Pancreas (tissue), 10 donors: ENCODE measurements at places on chromosomes 12 and 14. TPM values are rescaled to one million over a fixed set of nuclear protein-coding genes. Genes with fewer than 3 reads are reported as not detected.

DNA sequence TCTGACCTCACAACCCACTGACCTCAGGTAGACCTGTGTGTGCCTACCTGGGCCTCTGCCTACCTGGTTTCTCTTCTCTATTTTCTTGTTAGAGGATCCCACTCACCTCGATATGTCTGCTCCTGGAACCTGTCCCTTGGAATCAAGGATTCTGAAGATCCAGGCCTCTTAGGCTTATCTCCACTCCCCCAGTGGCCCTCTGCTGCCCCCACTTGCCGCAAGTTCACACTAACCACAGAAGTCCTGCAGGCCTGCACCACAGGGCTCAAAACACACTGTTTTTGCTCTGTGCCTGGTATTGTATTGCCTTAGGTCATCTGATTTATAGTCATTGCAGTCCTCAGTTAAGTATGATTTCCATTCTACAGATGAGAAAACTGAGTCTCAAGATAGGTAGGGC is 15.3 kb upstream of the NRXN3 start:
- H3K27me3 ChIP-seq = no peaks in the 10 kb centered on the region
- H3K27ac ChIP-seq = no peak overlapping the region
- no peak overlapping the region for H3K4me3 ChIP-seq

DNA sequence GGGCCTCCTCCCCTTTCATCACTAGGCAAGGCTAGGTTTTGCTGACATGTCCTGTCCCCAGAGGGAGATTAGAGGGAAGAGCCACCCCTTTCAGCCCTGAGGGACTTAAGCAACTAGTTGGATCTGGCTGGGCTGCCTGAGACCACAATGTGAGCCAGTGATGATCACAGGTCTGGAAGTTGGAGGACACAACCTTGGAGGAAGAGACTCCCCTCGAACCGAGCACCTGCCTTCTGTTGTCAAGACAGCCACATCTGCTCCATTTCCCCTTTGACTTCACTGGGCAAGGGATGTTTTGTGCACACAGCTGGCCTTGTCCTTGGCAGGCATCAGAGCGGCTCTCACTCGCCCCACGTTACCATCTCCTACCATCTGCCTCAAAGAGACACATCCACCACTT is 31.4 kb downstream of the MVK start:
- no peak overlapping the region for H3K27ac ChIP-seq
- no peak overlapping the region for H3K4me3 ChIP-seq
- no peak for DNase-seq
- H3K4me1 ChIP-seq = peaks cover 4% of the 10 kb centered on the region
- H3K36me3 ChIP-seq = no peaks in the 10 kb centered on the region

GRCh38 chr14:51776102-51776894 is 84.1 kb upstream of the GNG2 start:
- no peak overlapping the region for H3K4me3 ChIP-seq
- H3K4me1 ChIP-seq = no peaks in the 10 kb centered on the region
- no peaks in the 10 kb centered on the region for H3K27me3 ChIP-seq
- no peak for DNase-seq

DNA sequence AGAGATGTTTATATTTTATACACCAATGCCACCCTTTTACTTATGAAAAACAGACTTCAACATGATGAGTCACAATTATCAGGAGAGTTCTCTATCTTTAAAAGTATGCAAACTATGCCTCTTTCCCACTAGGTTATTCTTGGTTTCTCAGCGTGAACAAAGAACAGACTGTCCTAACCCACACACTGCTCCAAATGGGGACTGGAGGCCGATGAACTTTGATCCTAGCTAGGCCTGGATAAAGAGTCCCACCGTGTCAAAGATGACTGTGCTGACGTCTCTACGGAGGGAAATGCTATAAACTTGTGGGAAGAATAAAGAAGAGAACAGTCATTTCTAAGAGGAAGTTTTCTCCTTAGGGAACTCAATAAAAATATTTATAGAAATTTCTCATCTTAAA is 160.1 kb downstream of the EPS8 start:
- H3K36me3 ChIP-seq = no peaks in the 10 kb centered on the region
- DNase-seq = peak; percentile 14
- H3K27me3 ChIP-seq = no peaks in the 10 kb centered on the region
- peak overlapping the region; percentile 6 for H3K27ac ChIP-seq

GRCh38 chr14:30193845-30194501 is 266.3 kb upstream of the PRKD1 start:
- H3K4me3 ChIP-seq = no peak overlapping the region
- no peaks in the 10 kb centered on the region for H3K4me1 ChIP-seq
- no peaks in the 10 kb centered on the region for H3K27me3 ChIP-seq
- no peak for DNase-seq
- no peak overlapping the region for H3K27ac ChIP-seq

DNA sequence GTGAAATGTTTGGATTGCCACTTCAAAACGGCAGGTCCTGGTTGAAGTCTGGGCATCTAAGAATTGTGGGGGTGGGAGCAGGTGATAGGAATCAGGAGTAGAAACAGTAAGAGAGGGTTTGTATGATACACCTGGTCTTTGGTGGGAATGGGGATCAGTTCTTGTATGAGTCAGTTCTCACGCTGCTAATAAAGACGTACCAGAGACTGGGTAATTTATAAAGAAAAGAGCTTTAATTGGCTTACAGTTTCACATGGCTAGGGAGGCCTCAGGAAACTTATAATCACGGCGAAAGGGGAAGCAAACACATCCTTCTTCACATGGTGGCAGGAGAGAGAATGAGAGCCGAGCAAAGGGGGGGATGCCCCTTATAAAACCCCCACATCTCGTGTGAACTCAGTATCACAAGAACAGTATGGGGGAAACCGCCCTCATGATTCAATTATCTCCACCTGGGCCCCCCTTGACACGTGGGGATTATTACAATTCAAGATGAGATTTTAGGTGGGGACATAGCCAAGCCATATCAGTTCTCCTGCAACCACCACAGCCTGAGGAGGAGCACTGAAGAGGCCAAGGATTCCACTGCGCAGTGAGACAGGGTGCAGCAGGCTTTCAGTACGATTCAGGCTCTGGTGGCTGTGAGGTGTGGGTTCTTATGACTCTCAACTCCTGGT is 52.1 kb downstream of the DRAM1 start:
- H3K4me1 ChIP-seq = no peaks in the 10 kb centered on the region
- H3K4me3 ChIP-seq = no peak overlapping the region
- no peaks in the 10 kb centered on the region for H3K27me3 ChIP-seq
- H3K36me3 ChIP-seq = no peaks in the 10 kb centered on the region
- no peak for DNase-seq

Gene PTGER2
- 0.70 TPM for total RNA-seq

- H3K4me1 ChIP-seq = peaks cover 9% of the 10 kb centered on the region
- H3K27ac ChIP-seq = no peak overlapping the region
- no peaks in the 10 kb centered on the region for H3K36me3 ChIP-seq
- peak overlapping the region; percentile 34 for H3K4me3 ChIP-seq
- DNase-seq = no peak
These were observed 282 bp upstream of the IGFBP6 start for GRCh38 chr12:53097207-53097563.

DNA sequence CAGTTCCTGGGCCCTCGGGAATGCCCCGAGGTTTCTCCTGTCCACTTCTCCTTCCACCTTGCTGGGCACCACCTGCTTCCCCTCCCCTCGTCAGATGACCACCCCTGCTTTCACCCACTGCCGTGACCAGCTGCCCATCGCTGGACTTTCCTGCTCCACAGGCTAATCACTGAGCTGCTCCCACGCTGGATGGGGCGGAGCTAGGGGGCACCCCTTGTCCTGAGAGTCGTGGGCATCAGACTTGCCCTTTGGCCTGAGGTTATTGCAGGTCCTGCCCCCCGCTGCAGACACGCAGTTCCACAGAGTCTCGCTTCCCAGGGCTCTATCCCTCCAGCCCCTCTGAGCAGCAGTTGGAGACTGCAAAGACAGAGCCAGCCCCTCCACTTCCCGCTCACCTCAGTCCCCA is 427 bp downstream of the SLC6A12 start:
- no peak overlapping the region for H3K27ac ChIP-seq
- no peaks in the 10 kb centered on the region for H3K36me3 ChIP-seq
- H3K27me3 ChIP-seq = no peaks in the 10 kb centered on the region

GRCh38 chr12:7857971-7858370 is 14.7 kb downstream of the SLC2A14 start:
- H3K27me3 ChIP-seq = no peaks in the 10 kb centered on the region
- no peaks in the 10 kb centered on the region for H3K4me1 ChIP-seq
- H3K4me3 ChIP-seq = no peak overlapping the region
- no peaks in the 10 kb centered on the region for H3K36me3 ChIP-seq
- H3K27ac ChIP-seq = no peak overlapping the region
- no peak for DNase-seq

DNA sequence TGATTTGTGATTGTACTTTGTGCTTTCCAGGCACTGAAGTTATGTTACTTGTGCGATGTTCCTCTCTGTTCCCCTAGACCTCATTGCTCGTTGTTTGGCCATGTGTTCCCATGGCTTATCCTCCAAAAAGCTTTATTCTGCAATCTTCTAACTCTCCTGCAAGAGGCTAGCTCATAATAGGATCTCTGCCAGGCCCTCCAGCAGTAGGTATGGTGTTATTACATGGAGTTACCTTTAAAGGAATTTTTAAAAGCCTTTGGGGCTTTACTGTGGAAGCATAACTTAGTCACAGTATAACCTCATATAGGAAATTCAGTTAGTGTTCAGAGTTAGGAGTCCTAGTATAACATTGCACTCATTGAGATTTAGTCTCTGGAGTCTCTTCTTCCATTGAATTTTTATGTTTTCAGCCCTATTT is 292.3 kb downstream of the RAD51B start:
- H3K27me3 ChIP-seq = no peaks in the 10 kb centered on the region
- H3K4me3 ChIP-seq = no peak overlapping the region
- no peaks in the 10 kb centered on the region for H3K36me3 ChIP-seq
- DNase-seq = no peak

- H3K36me3 ChIP-seq = no peaks in the 10 kb centered on the region
- no peak overlapping the region for H3K4me3 ChIP-seq
- no peaks in the 10 kb centered on the region for H3K27me3 ChIP-seq
- no peak overlapping the region for H3K27ac ChIP-seq
- H3K4me1 ChIP-seq = no peaks in the 10 kb centered on the region
These were observed 2.6 kb upstream of the KLRK1 start for GRCh38 chr12:10392394-10392930.

DNA sequence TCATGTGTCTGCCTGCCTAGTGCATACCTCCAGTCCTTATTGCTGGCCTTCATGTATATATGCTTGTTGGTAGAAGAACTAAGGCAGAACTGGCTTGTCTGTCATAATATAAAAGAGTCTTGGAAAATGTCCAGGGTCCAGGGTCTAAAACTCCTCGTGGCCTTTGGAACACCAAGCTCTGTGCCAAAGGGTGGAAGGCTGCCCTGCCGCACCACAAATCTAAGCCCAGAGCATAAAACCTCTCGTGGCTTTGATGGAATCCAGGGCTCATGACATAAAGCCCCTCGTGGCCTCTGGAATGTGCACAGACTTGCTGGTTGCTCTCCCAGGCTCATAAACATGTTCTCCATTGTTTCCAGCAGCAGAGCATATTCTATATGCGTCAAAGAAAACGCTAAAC is 107.9 kb downstream of the BBS10 start:
- no peaks in the 10 kb centered on the region for H3K4me1 ChIP-seq
- no peak for DNase-seq
- no peaks in the 10 kb centered on the region for H3K36me3 ChIP-seq
- H3K27me3 ChIP-seq = no peaks in the 10 kb centered on the region
- H3K4me3 ChIP-seq = no peak overlapping the region
- no peak overlapping the region for H3K27ac ChIP-seq

- H3K4me1 ChIP-seq = no peaks in the 10 kb centered on the region
- no peaks in the 10 kb centered on the region for H3K36me3 ChIP-seq
- no peak for DNase-seq
- H3K27ac ChIP-seq = no peak overlapping the region
These were observed 191.4 kb downstream of the KITLG start for GRCh38 chr12:88388566-88389540.
